ENCODE measurements at places on chromosomes 11 and 22.

GRCh38 chr11:123653827-123654565 lies 428 bp downstream of the SCN3B start:
- DNase-seq, result no peak
- H3K4me1 ChIP-seq, result peaks cover 6% of the 10 kb centered on the region
- H3K36me3 ChIP-seq, result peaks cover 8% of the 10 kb centered on the region
- peak overlapping the region; percentile 50 for H3K4me3 ChIP-seq
- H3K27me3 ChIP-seq, result peaks cover 18% of the 10 kb centered on the region
- H3K27ac ChIP-seq, result no peak overlapping the region

GRCh38 chr22:44671742-44672141 lies 30.3 kb upstream of the PRR5 start:
- peaks cover 8% of the 10 kb centered on the region for H3K4me1 ChIP-seq
- no peak for DNase-seq
- H3K36me3 ChIP-seq, result no peaks in the 10 kb centered on the region
- no peak overlapping the region for H3K27ac ChIP-seq
- H3K27me3 ChIP-seq, result peaks cover 17% of the 10 kb centered on the region

GRCh38 chr11:31651208-31651607 lies 141.6 kb downstream of the ELP4 start:
- no peak overlapping the region for H3K4me3 ChIP-seq
- no peaks in the 10 kb centered on the region for H3K4me1 ChIP-seq
- DNase-seq, result no peak

DNA sequence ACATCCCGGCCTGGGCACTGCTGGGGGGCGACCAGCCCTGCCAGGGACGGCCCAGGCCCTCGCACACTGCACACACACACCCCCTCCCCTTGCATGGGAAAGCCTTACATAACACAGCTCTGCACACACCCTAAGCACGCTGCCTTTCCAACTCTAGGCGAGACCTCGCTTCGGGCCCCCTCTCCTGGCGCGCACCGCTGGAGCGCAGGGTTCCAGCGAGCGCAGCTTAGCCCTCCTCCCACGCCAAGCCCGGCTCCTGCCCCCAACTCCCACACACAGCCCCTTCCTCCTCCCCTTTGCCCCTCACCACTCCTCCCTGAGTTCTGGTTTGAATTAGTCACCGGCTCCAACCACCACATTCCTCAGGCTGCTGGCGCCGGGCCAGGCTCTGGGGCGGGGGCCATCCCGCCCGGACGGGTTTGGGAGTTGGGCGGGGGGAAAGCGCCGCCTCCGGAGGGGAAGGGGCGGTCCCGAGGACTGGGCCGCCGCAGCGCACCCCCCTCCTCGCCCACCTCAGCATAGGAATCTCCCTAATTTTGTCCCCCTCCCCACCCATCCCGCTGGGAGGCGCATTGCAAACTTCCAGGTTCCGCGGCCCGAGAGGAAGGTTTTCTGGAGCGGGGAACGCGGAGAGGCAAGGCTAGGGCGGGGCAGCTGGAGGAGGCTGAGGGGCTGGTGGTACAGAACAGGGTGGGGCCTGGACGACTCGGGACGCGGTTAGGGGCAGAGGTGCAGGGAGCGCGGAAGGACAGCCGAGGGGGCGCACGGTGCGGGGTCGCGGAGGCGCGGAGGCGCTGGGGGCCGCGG lies 966 bp downstream of the AHNAK start:
- H3K4me1 ChIP-seq, result peaks cover 58% of the 10 kb centered on the region
- H3K27me3 ChIP-seq, result no peaks in the 10 kb centered on the region
- peaks cover 5% of the 10 kb centered on the region for H3K36me3 ChIP-seq
- H3K4me3 ChIP-seq, result peak overlapping the region; percentile 98

DNA sequence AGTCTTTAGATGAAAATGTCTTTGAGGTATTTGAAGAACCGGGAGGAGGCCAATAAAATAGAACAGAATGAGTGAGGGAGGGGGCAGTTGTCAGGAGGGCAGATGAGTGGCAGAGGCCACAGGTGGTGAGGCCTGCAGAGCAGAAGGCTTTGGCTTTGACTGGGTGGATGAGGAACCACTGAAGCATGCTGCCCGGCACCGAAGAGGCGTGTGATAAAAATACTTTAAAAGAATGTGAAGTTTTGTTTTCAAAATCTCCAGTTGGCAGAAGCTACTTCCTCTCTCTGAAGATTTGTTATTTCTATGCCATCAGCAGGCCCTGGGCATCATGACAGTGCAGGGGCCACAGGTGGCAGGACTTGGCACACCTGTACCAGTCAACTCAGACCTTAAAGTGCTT lies 6.3 kb downstream of the MS4A12 start:
- no peak for DNase-seq
- peak overlapping the region; percentile 79 for H3K27ac ChIP-seq
- H3K4me1 ChIP-seq, result peaks cover 16% of the 10 kb centered on the region
- no peak overlapping the region for H3K4me3 ChIP-seq
- no peaks in the 10 kb centered on the region for H3K36me3 ChIP-seq
- no peaks in the 10 kb centered on the region for H3K27me3 ChIP-seq

GRCh38 chr22:50014053-50014501 lies 1.5 kb upstream of the IL17REL start:
- H3K27me3 ChIP-seq, result peaks cover 11% of the 10 kb centered on the region
- DNase-seq, result no peak
- H3K4me1 ChIP-seq, result peaks cover 43% of the 10 kb centered on the region
- H3K4me3 ChIP-seq, result peak overlapping the region; percentile 50
- no peaks in the 10 kb centered on the region for H3K36me3 ChIP-seq
